Liver (tissue), 10 donors: ENCODE measurements at places on chromosomes 5 and 9.
A peak's percentile ranks its signal among the peaks of the same experiment; 100 is the strongest.

- no peak overlapping the region for H3K27ac ChIP-seq
- no peaks in the 10 kb centered on the region for H3K27me3 ChIP-seq
- no peak overlapping the region for H3K4me3 ChIP-seq
- DNase-seq: no peak
Measured at GRCh38 chr9:12856603-12857002, 81.8 kb downstream of the LURAP1L start.

- H3K27ac ChIP-seq: no peak overlapping the region
- H3K36me3 ChIP-seq: peaks cover 17% of the 10 kb centered on the region
- no peak overlapping the region for H3K4me3 ChIP-seq
- no peaks in the 10 kb centered on the region for H3K27me3 ChIP-seq
- DNase-seq: no peak
Measured at GRCh38 chr9:93486268-93486667, 32.9 kb upstream of the FAM120AOS start.

DNA sequence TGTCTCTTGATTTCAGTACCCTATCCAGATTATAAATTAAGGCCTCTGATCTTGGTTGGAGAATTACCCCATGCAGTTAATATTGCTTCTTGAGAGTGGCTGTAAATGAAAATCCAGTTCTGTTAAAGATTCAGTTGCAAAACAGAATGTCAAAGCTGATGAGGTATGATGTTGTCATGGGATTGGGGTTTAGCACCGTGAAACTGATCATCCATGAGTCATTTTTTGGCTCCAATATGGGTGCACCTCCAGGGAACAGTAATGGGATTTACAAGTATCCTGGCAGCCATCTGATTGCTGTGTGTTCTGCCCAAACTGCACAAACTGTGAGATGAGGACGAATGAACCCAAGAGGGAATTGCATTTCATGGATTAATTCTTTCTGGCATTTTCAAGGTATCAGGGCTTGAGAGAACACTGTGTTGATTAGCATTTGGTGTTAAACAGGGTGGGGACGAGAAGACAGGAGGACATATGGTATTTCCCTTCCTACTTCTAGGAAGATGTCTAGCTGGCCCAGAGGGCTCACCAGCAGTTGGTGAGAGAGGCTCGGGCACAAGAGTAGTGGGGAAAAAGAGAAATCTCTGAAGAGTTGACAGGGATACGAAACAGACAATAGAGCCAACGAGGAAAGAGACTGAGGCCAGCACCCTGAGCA lies 214.7 kb downstream of the GAS1 start:
- no peaks in the 10 kb centered on the region for H3K4me1 ChIP-seq
- H3K36me3 ChIP-seq: no peaks in the 10 kb centered on the region
- H3K27ac ChIP-seq: no peak overlapping the region
- H3K27me3 ChIP-seq: no peaks in the 10 kb centered on the region

- H3K27ac ChIP-seq: no peak overlapping the region
- no peaks in the 10 kb centered on the region for H3K4me1 ChIP-seq
- H3K27me3 ChIP-seq: no peaks in the 10 kb centered on the region
- no peak overlapping the region for H3K4me3 ChIP-seq
- H3K36me3 ChIP-seq: no peaks in the 10 kb centered on the region
Measured at GRCh38 chr9:106284296-106284695, 578.7 kb upstream of the ZNF462 start.

- no peak overlapping the region for H3K4me3 ChIP-seq
- H3K4me1 ChIP-seq: no peaks in the 10 kb centered on the region
- no peak overlapping the region for H3K27ac ChIP-seq
- no peaks in the 10 kb centered on the region for H3K27me3 ChIP-seq
- peaks cover 1% of the 10 kb centered on the region for H3K36me3 ChIP-seq
Measured at GRCh38 chr9:34256987-34257585, 72.0 kb downstream of the KIF24 start.

DNA sequence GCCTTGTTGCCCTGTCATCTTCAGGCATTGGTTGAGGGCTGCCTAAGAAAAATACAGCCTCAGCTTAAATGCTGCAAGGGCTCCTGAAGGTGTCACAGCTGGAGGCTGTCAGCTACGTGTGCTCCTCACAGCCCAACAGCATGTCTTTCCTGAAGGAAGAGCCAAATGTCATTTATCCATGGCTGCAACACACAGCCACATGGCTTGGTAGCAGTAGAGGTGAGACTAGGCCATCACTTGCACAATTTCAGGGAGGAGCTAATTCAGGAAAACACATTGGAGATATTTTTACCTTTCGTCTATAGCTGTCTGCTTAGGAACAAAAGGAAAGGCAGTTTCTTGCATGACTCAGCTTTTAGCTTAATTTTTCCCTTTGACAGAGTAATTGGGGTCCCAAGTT lies 260.7 kb downstream of the SYK start:
- no peaks in the 10 kb centered on the region for H3K36me3 ChIP-seq
- H3K27ac ChIP-seq: no peak overlapping the region
- no peak overlapping the region for H3K4me3 ChIP-seq
- H3K27me3 ChIP-seq: no peaks in the 10 kb centered on the region
- DNase-seq: peak; percentile 4

GRCh38 chr9:93127395-93127911 lies 6.6 kb downstream of the NINJ1 start:
- no peak overlapping the region for H3K4me3 ChIP-seq
- DNase-seq: peak; percentile 33
- no peaks in the 10 kb centered on the region for H3K27me3 ChIP-seq
- peaks cover 31% of the 10 kb centered on the region for H3K4me1 ChIP-seq

GRCh38 chr5:133910571-133910970 lies 57.9 kb downstream of the C5orf15 start:
- no peaks in the 10 kb centered on the region for H3K36me3 ChIP-seq
- H3K27me3 ChIP-seq: no peaks in the 10 kb centered on the region
- DNase-seq: no peak
- H3K4me1 ChIP-seq: peaks cover 13% of the 10 kb centered on the region
- no peak overlapping the region for H3K27ac ChIP-seq
- H3K4me3 ChIP-seq: no peak overlapping the region
